ENCODE measurements at places on chromosomes 12 and 14. TPM values are rescaled to one million over a fixed set of nuclear protein-coding genes. Genes with fewer than 3 reads are reported as not detected.

The ACVR1B gene
- 13.5 TPM for total RNA-seq

The ERP27 gene
- not detected for total RNA-seq

The CAPS2 gene
- total RNA-seq = 3.8 TPM

The HRK gene
- total RNA-seq = 2.7 TPM

The FAIM2 gene
- total RNA-seq = 1.4 TPM

The SMAGP gene
- total RNA-seq = 9.2 TPM

Data from H1 (cell line).